ENCODE measurements at places on chromosomes 4 and X.

- no peak for DNase-seq
Measured at GRCh38 chr4:170854097-170854496, 764.3 kb upstream of the AADAT start.

GRCh38 chr4:54659313-54659712, 1.6 kb downstream of the KIT start:
- DNase-seq, result no peak

- DNase-seq, result no peak
Measured at GRCh38 chr4:183934761-183935160, 29.7 kb downstream of the STOX2 start.

DNA sequence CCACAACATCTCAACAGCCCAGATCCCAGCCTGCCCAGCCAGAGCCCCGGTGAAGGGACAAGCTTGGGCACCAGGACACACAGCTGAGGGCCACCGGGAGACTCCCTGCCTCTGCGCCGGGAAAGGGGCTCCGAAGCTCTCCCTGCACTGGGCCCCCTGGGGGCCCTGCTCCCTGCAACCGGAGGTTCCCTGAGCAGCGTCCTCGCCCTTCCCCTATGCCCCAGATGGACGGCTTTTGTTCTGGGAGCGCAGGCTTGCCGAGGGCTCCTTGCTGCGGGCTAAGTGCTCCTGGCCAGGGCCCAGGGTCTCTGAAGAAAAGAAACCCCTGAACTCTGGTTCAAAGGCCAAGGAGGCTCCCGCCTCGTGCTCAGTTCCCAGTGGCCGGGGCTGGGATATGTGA, 899 bp upstream of the ZFP92 start:
- DNase-seq, result no peak

- no peak for DNase-seq
Measured at GRCh38 chrX:13010546-13010945, 33.9 kb downstream of the FAM9C start.

GRCh38 chrX:105706041-105706440, 116.3 kb upstream of the NRK start:
- DNase-seq, result no peak

DNA sequence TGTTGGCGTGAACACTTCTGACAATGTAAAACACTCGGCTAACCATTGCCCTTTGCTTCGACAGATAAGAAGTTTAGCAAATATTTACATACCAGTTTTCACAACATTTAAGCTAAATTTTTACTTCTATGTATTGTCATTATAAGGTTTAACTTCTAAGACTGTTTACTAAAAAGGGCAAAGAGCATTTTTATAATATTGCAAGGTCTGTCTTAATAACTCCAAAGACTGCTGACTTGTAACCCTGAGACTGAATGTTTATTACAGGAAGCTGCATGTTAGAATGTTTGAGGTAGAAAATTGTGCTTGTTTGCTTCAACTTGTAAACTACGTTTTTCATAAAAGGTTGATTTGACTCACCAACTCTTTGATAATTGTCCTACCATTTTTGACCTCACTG, 213.2 kb upstream of the RPS6KA3 start:
- no peak for DNase-seq

DNA sequence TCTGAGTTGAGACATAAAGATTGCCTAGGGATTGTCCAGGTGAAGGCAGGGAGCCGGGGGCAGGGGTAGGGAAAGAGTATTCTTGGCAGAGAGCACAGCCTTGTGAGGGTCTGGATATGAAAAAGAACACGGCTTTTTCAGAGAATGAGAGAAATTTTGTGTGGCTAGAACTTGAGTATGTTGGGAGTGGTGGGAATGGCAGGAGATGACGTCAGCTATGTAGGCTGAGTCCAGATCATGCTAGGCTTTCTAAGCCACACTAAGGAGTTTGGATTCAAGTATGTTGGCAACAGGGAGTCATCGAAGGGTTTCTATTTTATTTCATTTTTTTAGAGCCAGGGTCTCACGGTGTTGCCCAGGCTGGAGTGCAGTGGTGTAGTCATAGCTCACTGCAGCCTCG, 40.0 kb downstream of the SH2D1A start:
- no peak for DNase-seq

- no peak for DNase-seq
Measured at GRCh38 chr4:30743897-30744296, 23.7 kb downstream of the PCDH7 start.

GRCh38 chr4:6046526-6047129, 28.4 kb upstream of the C4orf50 start:
- no peak for DNase-seq

DNA sequence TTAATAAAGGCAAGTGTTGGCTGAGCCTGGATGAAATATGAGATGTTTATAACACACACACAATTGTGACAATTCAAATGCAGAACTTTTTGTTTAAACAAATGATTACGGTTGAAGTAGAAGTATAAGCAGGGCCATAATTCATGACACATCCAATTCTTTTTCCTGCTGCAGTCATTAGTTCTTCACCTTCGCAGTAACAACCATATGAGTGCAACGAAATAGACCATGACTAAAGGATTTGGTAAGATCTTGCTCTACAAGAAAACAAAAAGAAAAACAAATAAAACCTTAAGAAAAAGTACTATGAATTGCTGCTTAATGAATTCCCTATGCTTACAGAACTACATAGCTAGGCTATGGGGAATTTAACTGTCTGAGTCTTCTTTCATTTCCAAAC, 13.9 kb upstream of the BMPR1B start:
- no peak for DNase-seq

DNA sequence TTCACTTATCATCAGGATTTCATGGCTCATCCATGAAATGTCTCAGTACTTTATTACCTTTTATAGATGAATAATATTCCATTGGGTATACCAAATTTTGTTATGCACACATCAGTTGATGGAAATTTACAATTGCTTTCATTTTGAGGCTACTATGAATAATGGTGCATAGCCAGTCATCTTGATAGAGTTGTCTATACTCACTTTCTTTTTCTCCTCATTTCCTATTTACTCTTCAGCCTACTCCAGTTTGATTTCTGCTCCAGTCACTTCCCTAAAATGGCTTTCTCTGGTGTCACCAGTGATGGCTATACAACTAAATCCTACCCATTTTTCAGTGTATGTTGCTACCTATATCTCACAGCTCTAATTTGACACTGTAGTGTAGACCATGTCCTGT, 743.5 kb upstream of the MAGEB2 start:
- DNase-seq, result no peak

DNA sequence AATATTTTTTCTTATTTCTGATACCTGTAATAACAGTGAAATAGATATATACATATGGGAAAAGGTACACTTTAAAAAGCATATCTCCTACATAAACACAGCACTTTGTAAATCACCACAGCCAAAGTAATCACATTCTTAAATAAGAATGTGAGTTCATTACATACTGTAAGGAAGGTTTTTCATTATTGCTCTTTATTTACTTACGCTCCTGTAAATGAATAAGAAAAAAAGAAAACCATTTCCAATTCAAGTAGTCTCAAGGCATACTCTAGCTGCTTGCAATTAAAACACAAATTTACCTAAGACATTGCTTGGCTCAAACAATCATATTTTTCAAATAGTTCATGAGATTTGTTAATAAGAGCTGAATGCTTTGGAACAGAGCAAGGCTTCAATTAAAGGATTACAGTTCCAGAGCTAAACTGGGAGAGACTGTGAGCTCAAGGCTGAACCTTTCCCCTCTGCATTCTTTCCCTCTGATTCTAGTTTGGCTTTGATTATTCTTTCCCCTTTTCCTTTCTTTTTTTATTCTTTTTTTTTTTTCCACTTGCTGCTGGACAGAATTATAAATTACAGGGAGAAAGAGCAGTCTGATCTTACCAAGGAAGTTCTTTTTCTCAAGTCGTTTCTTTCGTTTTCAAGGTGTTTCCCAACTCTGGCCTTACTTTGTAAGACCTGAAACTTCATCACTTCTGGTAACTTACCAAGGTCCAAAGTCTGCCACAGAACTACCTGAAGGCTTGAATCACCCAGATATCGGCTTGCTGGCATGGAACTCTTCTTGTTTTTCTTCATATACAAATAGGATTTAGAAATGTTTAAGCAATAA, 278.3 kb downstream of the INPP4B start:
- DNase-seq, result no peak

DNA sequence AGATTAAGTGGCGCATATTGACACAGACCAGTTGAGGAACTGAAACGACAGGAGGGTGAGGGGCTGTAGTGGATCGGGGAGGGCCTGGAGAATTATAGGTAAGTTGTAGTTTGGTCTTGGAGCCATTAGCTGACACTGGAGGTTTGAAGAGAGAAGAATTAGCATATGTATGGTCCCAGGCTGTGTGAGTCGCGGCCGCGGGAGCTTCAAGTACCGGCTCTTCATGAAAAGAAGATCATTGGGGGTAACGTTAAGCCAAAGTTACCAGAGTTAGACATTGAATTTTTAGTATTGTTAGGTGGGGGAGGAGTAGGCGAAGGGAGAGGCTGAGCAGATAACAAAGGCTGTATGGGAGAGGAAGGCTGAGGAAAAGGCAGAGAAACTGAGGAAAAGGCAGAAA, 56.5 kb downstream of the ZNF674 start:
- DNase-seq, result no peak

DNA sequence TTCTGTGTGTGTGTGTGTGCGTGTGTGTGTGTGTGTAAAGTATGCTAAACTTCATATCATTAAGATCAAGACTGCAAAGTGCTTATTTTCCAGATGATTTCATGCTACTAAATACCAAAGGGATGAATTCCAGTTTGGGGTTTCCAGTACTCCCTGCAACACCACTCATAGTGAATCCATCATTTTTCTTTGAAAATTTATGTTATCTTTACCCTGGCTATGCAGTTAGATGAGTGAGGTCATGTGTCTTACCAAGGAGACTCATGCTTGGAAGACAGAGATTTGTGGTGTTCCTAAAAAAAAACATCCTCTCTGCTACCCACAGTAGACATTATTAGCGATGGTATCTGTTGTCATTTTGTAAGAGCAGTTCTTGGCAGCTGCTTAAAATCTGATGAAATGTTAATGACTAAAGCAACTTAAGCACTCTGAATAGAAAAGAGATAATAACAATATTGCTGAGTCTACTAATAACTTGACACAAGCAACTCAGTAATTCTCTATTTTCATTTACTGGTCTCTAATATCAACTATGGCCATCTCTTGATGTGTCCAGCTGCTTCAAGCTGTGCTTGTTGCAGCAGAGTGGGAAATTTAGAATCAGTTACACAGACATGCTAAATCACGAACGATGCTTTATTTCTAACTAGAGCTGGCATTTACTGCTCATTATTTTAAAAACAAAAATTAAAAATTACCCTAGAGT, 1953.0 kb upstream of the IGFBP7 start:
- DNase-seq, result no peak

- no peak for DNase-seq
Measured at GRCh38 chrX:42054256-42054655, 130.9 kb upstream of the CASK start.

All from activated T-helper 9 cell treated with anti-CD3 and anti-CD28 coated beads, Interleukin-2, amount 50 U/mL, for 16 hours (primary cell).